Hepatocyte (in vitro differentiated cells): ENCODE measurements at places on chromosomes 2 and 18. TPM values are rescaled to one million over a fixed set of nuclear protein-coding genes. Genes with fewer than 3 reads are reported as not detected.

The IL18R1 gene
- 19.3 and 25.5 TPM in 2 replicates for total RNA-seq

The SFTPB gene
- 13.0 and 27.6 TPM in 2 replicates for total RNA-seq

The ANKRD23 gene
- 1.8 and 2.0 TPM in 2 replicates for total RNA-seq

The SYT4 gene
- total RNA-seq, result 1.7 TPM in 2 replicates

The OR6B2 gene
- not detected in 2 replicates for total RNA-seq

GRCh38 chr18:55300936-55301531 lies 287.0 kb downstream of the TCF4 start:
- no peak for DNase-seq

GRCh38 chr2:162074928-162075688 lies 1.1 kb upstream of the DPP4 start:
- DNase-seq, result no peak

- DNase-seq, result no peak
Measured at GRCh38 chr2:206212673-206213513, 53.2 kb downstream of the EEF1B2 start.

DNA sequence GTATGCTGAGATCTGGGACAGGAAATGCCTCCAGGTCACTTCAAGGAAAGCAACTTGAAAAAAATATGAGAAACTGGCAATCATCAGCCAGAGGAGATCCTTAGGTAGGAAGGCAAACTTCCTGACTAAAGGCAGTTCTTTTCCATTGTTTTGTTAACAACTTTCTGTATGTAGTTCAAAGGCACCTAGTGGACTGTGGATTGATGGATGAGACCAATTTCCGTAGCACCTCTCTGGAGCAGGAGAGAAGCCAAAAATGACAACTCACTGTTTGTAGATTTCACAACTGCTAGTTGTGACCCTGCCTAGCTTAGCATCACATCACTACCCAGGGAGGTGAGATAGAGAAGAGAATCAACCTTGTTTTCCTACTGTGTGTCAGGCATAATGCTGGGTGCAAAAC lies 21.8 kb upstream of the NOSTRIN start:
- no peak for DNase-seq

DNA sequence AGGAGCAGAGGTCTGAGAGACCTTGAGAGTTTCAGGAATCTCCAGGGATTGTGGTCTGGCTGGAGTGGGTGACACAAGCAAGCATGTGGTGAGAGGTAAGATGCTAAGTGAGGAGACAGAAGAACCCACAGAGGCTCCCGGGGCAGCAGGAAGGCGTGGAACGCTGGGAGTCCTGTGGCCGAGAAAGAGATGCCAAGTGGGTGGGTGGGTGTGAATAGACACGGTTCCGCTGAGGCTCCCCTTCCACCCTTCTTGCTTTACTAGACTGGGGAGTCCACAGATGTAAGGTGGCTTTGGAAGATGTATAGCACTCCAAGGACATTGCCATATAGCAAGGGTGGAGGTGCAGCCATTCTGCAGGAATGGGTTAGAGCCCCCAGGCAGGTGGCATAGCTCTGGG lies 4.2 kb downstream of the TEX51 start:
- no peak for DNase-seq

DNA sequence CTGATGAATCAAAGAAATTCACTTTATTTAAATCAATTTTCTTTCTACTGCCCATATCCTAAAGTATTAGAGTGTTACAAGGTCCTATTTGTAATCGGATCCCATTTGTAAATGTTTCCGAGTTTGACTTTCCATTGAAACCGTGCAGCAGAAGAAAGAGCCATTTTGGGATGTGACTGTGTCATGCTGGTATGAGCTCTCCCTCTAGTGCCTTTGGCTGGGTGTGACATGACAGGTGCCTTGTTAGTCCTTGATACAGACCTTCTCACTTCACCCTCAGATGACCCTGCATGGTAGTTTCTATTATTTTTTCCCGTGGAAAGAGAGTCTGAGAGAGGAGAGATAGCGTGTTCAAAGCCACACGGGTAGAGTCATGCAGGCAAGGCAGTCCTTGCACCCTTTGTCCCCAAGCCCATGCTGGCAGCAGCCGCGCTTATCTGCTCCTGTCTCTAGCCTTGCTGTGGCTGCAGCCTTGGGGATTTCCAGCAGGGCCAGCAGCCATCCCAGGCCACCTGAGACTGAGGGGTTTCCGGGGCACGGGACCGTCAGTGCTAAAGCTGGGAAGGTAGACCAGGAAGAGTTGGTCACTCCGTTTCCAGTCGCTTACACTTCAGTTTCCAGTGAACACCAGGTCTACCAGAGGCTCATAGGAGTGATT lies 21.4 kb downstream of the CHMP1B start:
- peak; percentile 56 for DNase-seq

DNA sequence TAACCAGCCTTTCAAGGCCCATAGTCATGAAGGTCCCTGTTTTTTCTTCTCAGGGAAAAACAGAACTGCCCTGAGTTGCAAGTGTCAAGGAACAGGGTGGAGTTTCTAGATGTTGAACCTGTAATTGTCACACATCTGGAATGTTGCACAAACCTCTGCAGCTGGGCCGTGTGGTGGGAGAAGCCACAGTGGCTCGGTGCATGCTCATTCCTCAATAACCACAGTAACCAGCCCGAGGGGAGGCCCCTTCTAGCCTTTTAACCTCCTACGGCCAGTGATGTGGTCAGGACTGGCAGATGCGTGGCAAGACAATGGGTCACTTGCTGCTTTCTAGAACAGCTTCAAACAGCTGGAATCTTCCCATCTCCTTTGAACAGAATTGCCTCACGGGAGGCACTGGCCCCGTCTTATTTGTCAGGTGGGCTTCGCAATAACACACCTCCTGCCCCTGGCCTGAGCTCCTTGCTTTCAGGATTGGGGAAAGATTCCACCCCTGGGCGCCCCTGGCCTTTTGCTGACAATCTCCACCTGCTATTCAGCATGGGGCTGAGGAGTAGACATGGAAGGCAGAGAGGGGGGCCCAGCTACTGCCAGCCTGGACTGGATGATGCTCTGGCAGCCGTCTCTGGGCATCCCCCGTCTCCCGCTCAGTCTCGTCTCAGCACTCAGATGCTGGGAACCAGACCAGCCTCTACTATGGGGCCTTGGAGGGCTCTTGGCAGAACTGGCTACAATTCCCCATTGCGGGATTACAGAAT lies 102.9 kb downstream of the KLHL29 start:
- DNase-seq, result no peak

GRCh38 chr2:122960759-122961641 lies 1064.1 kb upstream of the CNTNAP5 start:
- peak; percentile 45 for DNase-seq

- DNase-seq, result no peak
Measured at GRCh38 chr2:239337877-239338484, 62.8 kb downstream of the HDAC4 start.

GRCh38 chr2:25991965-25992364 lies 9.7 kb upstream of the KIF3C start:
- DNase-seq, result no peak

DNA sequence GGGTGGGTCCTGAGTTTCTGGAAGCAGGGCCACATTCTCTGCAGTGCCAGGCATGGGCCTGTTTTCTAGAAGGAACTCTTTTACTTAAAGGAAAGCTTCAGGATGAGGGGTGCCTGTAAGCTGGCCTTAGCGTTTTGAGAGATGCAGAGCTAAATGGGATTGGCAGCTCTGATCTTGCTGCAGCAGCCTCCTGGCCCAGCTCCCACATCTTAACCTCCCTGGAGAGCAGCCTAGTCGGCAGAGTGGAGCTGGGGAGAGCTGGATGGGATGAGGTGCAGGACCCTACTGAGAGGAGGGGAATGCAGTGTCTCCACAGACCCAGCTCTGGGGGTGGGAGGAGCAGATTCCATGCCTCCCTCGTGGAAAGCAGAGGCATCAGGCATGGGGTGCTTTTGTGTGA lies 52.0 kb downstream of the TMEM17 start:
- DNase-seq, result no peak

GRCh38 chr18:61322265-61322873 lies 10.9 kb upstream of the CDH20 start:
- DNase-seq, result peak; percentile 83

DNA sequence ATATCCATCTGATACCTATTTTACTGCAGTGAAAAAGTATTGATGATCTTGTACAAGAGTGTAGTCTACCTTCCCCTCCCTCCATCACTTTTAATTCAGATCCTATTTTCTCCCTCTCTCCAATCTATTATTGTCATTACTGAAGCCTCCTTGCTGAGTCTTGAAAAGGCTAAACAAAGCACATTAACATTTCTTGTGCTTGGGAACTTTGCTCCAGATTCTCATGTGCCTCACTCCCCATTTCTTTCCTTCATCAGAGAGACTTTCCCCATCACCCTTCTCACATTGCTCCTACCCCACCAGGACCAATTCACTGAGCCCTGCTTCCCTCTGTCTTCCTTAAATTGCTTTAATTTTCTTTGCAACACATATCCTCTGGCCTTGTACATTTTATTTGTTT lies 736.2 kb upstream of the GCFC2 start:
- DNase-seq, result no peak

DNA sequence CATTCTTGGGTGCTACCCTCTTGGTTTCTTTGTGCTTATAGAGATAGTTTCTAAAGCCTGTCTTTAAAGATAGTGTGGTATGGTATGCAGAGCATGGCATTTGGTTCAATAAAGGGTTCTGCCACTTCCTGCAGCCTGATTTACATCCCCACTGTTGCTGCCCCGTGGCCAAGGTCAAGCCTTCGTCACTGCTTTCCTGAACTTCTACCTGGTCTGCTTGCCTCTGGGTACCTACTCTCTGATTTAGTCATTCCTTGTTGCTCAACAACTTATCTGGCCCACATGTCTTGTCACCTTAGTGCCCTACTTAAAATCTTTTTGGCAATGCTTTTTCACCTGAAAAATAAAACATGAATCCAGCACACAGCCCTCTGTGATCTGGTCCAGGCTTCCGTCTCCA lies 352.9 kb downstream of the LPIN1 start:
- no peak for DNase-seq
